ENCODE measurements at places on chromosomes 13 and 19.

DNA sequence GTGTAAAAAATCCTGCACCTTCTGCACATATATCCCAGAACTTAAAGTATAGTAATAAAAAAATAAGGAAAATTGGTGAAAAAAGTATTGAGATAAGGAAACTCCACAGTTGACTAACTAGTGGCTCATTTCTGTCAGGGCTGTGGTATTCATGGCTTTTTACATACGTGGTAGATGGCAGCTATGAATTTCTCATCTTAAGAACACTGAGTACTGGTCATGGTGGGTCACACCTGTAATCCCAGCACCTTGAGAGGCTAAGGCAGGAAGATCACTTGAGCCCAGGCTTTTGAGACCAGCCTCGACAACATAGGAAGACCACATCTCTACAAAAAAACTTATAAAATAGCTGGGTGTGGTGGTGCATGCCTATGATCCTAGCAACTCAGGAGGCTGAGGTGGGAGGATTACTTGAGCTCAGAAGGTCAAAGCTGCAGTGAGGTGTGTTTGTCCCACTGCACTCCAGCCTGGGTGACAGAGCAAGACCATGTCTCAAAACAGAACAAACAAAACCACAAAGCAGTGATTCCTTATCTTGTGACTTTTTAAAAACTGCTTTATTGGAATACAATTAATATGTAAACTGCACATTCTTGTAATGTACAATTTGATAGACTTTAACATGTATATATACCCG is 16.8 kb downstream of the SLAIN1 start:
- DNase-seq = no peak

DNA sequence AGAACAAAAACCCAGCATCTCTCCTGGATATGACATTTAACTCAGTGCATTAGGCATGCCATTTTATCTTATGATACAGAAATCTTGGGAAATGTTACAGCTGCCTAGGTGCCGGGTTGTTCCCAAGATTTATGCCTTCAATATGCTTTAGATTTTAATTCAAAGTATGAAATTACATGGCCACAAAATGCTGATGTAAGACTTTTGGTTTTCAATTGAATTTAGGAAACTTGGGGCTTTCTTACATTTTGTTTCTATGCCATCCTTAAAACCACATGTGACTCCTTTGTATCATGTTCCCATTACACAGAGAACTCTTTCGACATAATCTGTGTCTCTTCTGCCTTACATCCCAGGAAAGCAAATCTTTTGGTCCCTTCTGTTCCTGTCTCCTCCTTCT is 83.9 kb downstream of the CCNA1 start:
- no peak for DNase-seq

DNA sequence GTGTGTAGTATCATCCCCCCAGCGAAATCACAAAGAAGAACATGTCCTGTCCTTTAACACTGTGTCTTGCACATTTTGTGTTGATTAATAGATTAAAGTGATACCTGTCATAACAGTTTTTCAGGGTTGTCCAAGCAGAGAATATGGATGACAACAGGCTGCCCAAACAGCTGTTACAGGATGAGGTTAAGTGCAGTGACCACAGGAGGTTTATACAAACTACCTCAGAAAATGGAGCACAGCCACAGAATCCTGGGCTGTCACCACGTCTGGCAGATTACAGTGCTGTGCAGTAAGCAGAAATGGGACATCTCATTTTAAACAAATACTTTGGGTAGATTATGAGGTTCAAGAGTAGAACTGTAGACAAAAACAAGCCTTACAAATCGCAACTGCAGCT is 575.6 kb downstream of the DCT start:
- DNase-seq = no peak

DNA sequence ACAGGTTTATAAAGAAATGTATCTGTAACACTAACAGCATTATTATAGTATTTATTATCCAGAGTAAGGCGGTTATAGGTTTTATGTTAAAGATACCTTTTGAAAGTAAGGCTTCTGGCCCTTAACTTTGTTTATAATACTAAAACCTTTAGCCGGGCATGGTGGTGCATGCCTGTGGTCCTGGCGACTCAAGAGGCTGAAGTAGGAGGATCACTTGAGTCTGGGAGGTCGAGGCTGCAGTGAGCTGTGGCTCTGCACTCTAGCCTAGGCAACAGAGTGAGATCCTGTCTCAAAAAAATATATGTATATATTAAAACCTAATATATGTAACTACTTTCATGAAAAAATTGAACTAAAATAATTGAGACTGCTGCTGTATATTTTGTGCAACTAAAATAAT is 98.7 kb upstream of the KLF5 start:
- DNase-seq = no peak

GRCh38 chr13:89748716-89749115 is 1598.8 kb upstream of the MIR17HG start:
- DNase-seq = no peak

DNA sequence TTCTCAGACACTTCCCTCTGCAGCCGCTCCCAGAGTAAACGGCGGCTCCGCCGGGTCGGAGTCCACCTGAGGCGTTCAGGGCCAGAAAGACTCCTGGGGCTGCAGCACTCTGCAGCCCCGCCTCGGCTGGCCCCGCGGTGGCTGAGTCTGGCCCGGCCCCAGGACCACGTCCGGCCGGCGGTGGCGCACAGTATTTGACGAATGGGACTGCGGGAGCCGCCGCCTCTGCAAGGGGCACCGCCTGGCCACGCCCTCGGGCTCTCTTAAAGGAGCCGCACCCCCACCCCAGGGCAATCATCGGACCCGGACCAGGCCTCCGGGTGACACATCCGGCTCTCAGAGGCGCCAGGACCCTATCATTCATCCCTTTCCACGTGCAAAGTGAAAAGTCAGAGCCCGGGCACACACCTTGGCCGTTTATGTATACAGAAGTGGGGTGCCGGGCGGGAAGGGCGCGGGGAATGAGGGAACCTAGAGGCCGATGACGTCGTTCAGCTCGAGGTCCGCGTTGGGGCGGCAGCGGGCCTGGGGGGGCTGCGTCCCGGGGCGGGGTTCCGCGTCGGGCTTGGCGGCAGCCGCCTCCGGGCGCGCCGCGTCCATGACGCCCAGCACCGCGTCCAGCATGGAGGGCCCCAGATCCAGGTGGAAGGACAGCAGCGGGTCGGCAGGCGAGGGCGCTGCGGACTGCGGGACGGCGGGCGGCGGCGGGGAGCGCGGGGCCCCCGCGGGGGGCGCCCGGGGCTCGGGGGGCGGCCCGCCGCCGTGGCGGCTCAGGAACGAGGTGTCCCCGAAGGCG is 1.2 kb upstream of the LENG9 start:
- peak; percentile 70 for DNase-seq

GRCh38 chr13:44755872-44756271 is 179.7 kb upstream of the TSC22D1 start:
- no peak for DNase-seq

- no peak for DNase-seq
Measured at GRCh38 chr19:11284515-11284914, 11.4 kb upstream of the TSPAN16 start.

DNA sequence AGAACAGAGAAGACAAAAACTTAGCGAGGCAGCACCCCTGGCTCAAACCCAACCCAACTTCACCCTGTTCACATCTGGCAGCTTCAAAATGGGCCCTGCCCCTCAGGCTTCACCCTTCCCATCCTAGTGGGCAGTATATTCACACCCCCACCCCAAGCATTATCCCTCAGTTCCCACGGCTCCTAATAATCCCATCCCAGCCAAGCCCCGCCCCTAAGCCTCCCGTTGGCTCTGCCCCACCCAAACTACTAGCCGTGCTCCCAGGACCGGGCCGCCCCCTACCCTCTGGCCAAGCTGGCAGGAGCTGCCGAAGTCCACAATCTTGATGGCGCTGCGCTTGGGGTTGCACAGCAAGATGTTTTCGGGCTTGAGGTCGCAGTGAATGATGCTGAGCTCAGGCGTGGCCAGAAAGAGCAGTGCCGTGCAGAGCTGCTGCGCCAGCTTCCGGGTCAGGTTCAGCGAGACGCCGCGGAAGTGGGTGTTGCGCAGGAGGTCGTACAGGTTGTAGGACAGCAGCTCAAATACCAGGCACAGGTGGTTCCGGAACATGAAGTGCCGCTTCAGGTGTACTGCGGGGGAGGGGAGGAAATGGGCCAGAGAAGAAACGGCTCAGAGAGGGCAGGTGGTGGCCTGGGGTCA is 5.8 kb downstream of the DYRK1B start:
- DNase-seq = no peak

GRCh38 chr19:33662391-33663092 is 40.8 kb downstream of the CHST8 start:
- no peak for DNase-seq

DNA sequence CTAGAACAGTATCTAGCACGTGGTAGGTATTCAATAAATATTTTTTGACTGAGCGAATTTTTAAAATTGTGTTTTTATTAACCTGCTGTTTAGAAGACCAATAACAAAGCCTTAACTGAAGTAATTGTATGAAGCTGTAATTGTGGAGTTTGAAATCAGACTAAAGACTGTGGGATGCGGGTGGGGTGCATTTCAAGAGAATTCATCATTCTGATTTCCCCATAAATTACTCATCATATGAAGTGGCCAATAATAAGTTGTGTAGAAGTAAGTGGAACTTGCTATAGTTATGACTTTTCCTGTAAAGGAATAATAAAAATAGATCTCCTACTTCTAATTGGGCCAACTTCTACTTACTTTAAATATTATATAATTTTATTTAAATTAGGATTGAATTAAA is 449.3 kb downstream of the PCDH9 start:
- DNase-seq = peak; percentile 22

- DNase-seq = no peak
Measured at GRCh38 chr13:67791047-67791446, 560.9 kb upstream of the PCDH9 start.

DNA sequence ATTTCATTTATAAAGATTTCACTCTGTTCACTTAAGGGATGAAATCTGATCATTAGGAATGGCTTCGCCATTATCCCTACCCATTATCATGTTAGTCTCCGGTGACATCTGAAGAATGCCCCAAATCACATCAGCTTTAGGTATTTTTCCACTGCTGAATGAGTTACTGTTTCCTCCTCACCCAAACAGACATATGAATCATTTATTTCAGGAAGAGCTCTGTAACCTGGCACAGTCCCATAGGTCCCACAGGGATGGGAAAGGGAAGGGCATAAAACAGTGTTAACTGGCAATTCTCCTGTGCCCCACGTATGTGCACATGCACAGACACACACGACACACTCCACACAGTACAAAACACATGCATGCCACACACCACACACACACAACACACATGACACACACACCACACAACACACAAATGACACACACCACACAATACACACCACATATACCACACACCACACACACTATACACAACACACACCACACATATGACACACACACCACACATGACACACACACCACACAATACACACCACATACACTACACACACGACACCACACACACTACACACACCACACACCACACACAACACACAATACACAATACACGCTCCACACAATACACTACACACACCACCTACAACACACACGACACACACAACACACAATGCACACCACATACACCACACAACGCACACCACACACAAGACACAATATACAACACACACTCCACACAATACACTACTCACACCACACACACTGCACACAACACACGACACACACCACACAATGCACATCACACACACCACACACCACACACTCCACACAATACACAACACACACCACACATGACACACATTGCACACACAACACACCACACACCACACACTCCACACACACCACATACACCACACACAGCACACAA is 15.4 kb downstream of the TMEM255B start:
- DNase-seq = no peak

GRCh38 chr19:41940731-41941409 is 12.6 kb upstream of the ERFL start:
- no peak for DNase-seq

DNA sequence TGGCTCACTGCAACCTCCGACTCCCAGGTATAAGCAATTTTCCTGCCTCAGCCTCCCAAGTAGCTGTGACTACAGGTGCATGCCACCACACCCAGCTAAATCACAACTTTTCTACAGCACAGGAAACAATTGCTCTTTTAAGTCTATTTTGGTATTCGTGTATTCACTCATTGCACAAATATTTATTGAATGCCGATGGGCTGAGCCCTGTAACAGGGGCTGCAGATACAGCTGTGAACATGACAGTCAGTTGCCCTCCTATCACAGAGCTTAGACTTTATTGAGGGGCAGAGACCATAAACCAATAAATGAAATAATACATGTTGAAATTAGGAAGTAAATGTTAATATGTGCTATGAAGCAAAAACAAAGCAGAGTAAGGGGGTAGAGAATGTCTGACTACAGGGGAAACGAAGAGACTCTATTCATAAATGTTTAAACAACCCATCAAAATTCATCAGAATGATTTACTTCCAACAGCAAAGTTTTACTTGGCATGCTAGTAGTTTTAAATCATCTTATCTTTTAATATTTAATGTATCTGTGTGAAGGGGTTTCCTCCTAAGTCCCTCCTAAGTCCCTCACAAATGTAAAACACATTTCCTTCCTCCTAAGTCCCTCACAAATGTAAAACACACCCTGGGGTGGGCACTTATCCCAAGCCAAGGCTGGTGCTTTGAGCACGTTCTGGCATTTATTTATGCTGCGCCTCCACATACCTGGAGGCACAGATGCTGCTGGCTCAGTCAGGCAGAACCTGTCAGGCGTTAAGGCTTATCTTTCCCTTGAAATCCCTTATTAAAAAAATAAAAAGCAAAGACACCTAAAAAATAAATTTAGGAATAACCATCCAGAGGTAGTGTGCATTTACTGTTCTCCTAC is 140.8 kb downstream of the MIPEP start:
- no peak for DNase-seq

GRCh38 chr19:35531291-35531690 is 2.0 kb upstream of the GAPDHS start:
- DNase-seq = no peak

- DNase-seq = no peak
Measured at GRCh38 chr13:29689548-29689947, 94.1 kb upstream of the SLC7A1 start.

GRCh38 chr13:70894258-70894657 is 786.0 kb upstream of the KLHL1 start:
- DNase-seq = no peak

DNA sequence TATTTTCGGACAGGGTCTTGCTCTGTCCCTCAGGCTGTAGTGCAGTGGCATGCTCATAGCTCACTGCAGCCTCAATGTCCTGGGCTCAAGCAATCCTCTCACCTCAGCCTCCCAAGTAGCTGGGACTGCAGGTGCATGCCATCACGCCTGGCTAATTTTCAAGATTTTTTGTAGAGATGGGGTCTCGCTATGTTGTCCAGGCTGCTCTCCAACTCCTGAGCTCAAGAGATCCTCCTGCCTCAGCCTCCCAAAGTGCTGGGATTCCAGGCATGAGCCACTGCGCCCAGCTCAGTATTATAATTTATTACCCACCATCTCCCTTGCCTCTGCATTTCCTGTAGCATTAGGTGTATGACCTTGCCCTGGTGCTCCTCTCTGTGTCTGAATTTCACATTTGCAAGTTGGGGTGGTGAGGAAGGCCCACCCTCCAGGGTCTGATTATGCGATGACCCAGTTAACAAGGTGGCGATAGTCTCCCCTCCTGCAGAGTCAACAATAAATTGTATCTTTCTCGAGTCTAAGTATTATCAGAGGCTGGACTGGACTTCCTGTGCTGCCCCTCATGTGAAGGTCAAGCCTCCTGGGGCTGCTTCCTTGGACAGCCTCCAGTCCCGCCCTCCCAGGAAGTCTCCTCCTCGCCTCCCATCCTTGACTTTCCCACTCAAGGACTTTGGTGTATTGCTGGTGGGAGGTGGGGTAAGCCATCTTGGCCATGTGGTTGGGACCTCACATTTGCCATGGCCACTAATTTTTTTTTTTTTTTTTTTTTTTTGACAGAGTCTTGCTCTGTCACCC is 1.5 kb upstream of the TUBB4A start:
- no peak for DNase-seq

GRCh38 chr13:45296259-45296658 is 44.7 kb downstream of the TPT1 start:
- DNase-seq = no peak

Measured in fibroblast of the conjunctiva (primary cell).